ENCODE measurements at places on chromosomes 6 and 20. TPM values are rescaled to one million over a fixed set of nuclear protein-coding genes. Genes with fewer than 3 reads are reported as not detected.

DNA sequence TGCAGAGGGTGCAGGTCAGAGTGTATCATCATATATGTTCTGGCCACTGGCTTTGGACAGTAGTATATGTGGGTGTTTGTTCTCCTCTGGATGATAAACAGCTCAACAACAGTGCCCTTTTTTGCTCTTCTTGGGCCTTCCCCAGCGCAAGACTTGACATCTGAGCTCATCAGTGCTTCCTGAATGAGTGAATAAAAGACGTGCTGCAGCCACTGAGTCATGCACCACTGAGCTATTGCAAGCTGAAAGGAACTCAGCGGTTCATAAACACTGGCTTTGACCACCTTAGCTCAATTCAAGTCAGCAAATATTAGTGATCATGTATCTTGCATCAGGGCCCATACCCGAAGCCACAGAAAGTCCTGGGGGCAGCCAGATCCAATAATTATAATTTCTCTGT lies 105.3 kb upstream of the KCNG1 start:
- no peak for DNase-seq

Gene TOX2
- total RNA-seq: not detected

Gene SLC22A2
- total RNA-seq: not detected

Gene TRIM31
- total RNA-seq: not detected

GRCh38 chr6:152984513-152984872 lies 1.7 kb upstream of the FBXO5 start:
- peak; percentile 13 for DNase-seq

Gene TMEM74B
- 4.2 TPM for total RNA-seq

DNA sequence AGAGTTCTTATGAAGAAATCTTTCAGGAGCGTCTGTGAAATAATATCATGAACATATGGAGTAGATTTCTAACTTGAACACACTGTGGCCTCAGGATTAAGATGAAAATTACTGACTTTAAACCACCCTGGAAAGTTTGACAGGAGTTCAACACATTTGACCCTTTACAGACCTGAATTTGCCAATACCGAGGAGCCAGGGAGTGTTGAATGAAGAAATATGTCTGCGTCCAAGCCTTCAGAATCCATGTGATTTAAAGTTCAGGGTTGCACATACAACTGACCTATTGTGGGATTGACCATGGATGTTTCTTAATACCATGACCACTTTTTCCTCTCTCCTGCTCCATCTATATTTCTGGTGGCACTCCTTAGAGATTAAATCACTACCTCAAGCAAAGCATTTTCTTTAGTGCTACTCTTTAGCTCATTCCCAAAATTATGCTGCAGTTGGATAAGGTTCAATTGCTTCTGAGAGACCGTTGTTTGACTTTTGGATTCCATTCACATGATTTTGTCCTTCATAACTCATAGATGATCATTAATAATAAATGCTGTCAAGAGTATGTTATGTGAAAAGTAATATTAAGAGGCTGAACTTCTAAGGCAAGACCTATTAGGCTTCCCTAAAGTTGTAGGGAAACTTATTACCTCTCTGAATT lies 57.4 kb downstream of the PRL start:
- DNase-seq: no peak

GRCh38 chr6:354631-355280 lies 36.8 kb upstream of the IRF4 start:
- DNase-seq: no peak

GRCh38 chr20:36461600-36462439 lies 79.5 kb upstream of the MYL9 start:
- DNase-seq: peak; percentile 83

GRCh38 chr6:168609914-168610490 lies 169.0 kb downstream of the SMOC2 start:
- DNase-seq: no peak

DNA sequence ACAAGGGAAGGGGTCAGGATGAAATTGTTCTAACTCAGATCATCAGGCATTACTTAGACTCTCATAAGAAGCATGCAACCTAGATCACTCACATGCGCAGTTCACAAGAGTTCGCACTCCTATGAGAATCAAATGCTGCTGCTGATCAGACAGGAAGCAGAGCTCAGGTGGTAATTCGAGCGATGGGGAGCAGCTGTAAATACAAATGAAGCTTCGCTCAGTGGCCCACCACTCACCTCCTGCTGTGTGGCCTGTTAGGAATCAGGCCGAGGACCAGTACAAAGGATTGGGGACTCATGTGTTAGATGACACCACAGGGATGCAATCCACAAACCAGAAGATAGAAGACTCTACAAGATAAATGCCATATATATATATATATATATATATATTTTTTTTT lies 31.5 kb upstream of the TOP1 start:
- peak; percentile 46 for DNase-seq

Gene C6orf52
- 2.9 TPM for total RNA-seq

DNA sequence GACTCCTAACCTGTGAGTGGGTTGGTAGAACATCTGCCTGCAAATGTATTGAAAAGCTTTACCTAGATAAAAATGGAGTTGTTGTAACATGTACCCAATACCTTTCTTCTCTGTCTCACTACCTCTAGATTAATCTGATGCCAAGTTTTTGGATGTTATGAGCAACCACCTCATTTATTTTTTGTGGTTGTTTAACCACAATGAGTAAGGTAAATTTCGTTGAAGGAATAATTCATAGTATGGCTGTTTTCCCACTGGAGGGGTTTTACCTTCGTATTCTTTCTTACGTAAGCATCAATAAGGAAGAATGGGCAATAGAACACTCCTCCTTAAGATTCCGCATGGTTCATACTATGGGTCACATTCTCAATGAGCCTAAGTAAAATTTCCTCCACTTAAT lies 165.4 kb downstream of the CDH26 start:
- no peak for DNase-seq

- no peak for DNase-seq
Measured at GRCh38 chr6:5638666-5639065, 368.1 kb downstream of the NRN1 start.

DNA sequence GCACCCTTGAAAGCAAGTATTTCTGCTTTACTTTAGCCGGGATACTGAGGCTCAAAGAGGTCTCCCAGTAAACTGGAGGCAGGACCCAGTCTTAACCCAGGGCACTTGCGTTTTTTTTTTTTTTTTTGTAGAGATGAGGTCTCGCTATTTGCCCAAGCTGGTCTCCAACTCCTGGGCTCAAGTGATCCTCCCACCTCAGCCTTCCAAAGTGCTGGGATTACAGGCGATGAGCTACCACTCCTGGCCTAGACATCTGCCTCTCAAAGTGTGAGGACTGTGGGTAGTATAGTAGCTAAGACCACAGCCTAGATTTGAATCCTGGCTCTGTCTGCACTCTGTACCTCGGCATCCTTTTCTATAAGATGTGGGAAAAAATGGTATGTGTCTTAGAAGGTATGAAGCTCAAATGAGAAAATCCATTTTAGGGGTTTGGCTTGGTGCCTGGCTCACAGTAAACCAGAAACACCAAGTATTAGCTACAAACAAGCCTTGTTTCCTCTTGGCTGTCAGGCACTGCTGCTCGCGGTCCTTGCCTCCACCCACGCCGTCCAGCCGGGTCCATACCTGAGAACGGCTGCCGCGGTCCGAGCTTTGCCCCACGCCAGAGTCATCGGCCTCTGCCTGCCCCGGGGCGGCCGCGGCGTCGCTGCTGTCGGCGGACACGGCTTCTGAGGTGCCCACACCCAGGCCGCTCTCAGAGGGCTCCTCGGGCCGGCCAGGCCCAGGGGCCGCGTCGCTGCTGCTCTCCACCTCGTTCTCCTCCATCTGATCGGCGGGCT lies 1.2 kb downstream of the ZNF335 start:
- peak; percentile 30 for DNase-seq

Gene C6orf15
- not detected for total RNA-seq

GRCh38 chr6:9138936-9139335 lies 703.6 kb upstream of the SLC35B3 start:
- no peak for DNase-seq

- DNase-seq: no peak
Measured at GRCh38 chr6:45116714-45117410, 211.3 kb upstream of the RUNX2 start.

GRCh38 chr6:90231798-90232197 lies 64.8 kb downstream of the BACH2 start:
- no peak for DNase-seq

Gene ETV7
- total RNA-seq: 0.11 TPM

DNA sequence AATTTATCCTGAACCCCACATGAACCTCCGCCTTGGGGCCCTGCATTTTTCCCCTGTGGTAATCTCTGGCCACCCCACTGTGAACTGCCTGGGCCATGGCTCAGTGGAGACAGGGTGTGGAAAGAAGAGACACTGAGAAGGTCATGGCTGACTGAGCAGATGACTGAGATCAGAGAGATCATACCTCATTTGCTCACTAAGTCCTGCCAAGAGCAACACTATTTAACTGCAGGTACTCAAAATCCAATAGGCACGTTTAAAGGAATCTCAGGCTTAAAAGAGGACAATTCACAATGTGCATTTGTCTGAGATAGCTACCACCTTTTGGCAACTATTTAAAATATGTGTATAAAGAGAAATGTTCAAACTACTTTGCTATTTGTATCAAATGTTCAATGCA lies 305.0 kb downstream of the GMDS start:
- DNase-seq: no peak

All from neural progenitor cell (in vitro differentiated cells).